ENCODE measurements at places on chromosomes 6 and 20.

DNA sequence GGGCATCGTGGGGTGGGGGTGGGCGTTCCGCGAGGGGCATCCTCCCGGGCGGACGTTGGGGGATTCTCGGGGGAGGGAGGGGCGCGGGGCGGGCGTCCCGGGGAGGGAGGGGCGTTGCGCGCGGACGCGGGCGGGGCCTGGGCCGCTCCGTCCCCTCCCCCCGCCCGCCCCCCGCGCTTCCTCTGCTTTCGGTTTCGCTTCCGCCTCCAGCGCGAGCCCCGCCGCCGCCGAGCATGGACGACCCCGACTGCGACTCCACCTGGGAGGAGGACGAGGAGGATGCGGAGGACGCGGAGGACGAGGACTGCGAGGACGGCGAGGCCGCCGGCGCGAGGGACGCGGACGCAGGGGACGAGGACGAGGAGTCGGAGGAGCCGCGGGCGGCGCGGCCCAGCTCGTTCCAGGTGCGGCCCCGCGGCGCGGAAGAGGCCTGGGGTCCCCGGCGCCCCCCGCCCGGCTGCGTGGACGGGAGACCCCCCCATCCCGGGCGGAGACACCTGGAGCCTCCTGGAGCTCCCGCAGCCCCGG is at the start of gene OGFR:
Gene OGFR, plus strand, starts transcription at position 209 of the 528 bp plus-strand sequence. Its CDS starts 25 bp downstream, at position 234.
- peak; percentile 55 for DNase-seq

DNA sequence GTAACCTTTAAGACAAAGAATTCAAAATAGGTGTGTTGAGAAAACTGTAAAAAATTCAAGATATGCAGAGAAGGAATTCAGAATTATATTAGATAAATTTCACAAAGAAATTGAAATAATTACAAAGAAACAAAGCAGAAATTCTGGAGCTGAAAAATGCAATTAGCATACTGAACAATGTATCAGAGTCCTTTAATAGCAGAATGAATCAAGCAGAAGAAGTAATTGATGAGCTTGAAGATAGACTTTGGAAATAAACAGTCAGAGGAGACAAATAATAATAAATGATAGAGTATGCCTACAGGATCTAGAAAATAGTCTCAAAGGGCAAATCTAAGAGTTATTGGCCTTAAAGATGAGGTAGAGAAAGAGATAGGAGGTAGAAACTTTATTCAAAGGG is 131.7 kb downstream of the COL21A1 start:
- DNase-seq, result no peak

GRCh38 chr6:33746036-33746600 is 587 bp downstream of the IP6K3 start:
- DNase-seq, result no peak

GRCh38 chr6:363291-363690 is 28.3 kb upstream of the IRF4 start:
- DNase-seq, result no peak

GRCh38 chr6:37513155-37513554 is 13.5 kb upstream of the CCDC167 start:
- DNase-seq, result no peak

DNA sequence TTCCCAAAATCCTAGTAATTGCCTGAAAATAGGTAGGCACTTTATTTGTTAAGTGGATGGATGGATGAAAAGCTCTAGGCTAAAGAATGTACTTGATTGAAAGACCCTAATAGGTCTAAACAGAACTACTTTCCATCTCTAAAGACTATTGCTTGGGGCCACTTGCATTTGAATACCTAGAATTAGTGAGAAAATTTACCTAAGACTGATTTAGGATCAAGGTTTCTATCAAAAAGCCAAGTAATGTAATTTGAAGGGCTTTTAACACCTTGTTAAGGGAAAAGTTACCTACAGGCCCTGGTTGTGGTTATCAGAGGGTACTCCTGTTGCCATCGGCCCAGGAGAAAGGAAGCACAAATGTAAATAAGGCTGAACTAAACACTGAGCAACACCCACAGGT is 580.7 kb downstream of the LMBRD1 start:
- DNase-seq, result no peak

GRCh38 chr20:3808544-3808943 is 11.8 kb upstream of the AP5S1 start:
- DNase-seq, result no peak

- peak; percentile 53 for DNase-seq
Observed at GRCh38 chr20:2817891-2818595, 1.9 kb downstream of the TMEM239 start.

All from tibial nerve (tissue), 4 donors.